NCI-H1105 treated with DMSO at 0.1 percent for 48 hours (cell line): ENCODE measurements at places on chromosomes 11 and 22.

GRCh38 chr11:78292109-78292803 is 103.5 kb downstream of the USP35 start:
- DNase-seq, result no peak

- no peak for DNase-seq
Measured at GRCh38 chr22:48305726-48306235, 1521.9 kb downstream of the BRD1 start.

DNA sequence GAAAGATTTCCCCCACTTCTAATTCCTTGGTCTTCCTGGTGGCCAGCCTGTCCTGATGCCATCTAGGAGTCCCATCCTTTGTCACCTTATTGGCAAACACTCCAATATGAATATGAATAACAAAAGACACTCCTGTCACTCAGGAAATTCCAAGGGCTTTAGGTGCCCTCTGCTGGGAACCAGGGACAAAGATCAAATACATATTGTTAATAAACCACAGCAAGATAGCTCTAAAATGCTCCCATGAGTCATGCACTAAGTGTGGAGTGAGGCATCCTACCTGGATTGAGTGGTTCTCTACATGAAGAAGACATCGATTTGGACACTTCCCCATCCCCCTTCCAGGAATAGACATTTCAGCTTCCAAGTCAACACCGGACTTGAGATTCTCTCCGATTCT is 823.6 kb downstream of the TBC1D22A start:
- DNase-seq, result no peak

DNA sequence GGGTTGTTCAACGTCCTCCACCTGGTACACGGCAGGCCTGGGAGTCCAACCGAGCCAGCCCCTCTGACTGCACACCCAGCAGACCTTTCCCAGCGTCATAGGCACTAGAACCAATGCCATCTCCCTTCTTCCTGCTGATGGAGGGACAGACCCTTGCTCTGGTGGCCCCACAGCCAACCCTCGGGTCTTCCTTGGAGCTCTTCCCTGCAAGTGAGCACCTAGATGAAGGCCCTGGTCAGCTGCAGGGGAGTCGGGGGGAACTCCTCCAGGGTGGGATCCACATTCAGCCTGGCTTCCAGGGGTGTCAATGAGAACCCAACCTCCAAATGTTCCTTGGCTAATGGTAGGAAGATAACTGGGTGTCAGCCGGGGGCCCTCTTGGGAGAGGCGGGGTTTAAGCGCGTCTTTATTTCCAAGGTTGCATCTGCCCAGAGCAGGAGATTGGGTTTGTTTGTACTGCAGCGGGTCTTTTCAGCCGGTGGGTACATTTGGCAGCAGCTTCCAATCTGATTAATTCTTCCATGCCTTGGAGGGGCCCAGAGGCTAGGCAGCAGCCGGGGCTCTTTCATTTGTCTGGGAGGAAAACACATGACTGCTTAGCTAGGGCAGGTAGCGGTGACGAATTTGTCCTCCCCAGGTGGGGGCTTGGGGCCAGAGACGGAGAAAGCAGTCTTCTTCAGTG is 56.0 kb upstream of the SHISAL1 start:
- no peak for DNase-seq

DNA sequence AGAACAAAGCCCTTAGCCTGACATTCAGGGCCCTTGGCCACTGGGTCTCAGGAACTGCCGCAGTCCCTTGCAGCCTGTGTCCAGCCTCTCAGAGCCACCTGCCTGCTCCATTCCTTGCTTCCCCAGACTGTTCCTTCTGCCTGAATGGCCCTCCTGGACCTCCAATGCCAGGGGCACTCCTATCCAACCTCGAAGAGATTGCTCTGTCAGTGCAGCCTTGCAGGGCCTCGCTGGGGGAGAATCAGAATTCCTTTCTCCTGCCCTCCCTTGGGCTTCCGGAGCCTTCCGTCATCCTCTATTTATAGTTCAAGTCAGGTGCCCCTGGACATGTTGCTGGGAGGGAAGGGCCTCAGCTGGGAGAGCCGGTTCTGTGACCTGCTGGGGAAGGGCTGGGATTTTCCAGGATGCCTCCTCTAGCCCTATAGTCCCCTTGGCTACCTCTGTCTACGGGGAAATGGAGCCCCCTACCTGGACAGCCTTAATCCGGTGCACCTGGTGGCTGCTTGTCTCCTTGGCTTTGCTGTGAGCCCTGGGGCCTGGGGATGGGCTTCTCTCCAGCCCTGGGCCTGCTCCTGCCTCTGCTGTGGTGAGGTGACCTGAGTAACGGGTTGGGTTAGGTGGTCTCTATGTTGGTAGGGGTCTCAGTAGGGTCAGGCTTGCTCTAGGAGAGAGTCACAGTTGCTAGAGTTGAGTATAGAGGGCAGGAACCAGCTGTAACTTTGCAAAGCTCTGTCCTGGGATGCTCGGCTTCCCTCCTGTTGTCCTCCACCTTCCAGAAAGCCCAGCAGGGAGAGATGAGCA is 45.9 kb upstream of the SYT7 start:
- DNase-seq, result no peak

GRCh38 chr11:30800904-30801303 is 214.8 kb upstream of the MPPED2 start:
- DNase-seq, result no peak

DNA sequence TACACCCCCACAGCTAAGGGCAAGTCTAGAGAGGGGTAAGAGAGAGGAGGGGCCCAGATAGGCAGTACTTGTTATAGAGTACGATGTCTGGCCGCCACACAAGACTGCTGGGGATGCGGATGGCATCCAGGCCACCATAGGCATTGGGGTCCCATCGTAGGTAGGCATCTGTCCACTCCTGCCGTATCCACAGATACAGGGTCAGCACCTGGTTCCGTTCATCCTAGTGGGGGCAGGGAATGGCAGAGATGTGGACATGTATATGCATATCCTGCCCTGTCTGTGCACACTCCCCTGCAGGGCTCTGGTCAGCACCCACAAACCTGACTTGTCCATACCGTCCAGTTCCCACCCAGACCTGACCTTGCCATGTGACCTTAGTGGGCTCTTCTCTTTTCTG is 2.1 kb downstream of the CHRNA10 start:
- DNase-seq, result no peak

DNA sequence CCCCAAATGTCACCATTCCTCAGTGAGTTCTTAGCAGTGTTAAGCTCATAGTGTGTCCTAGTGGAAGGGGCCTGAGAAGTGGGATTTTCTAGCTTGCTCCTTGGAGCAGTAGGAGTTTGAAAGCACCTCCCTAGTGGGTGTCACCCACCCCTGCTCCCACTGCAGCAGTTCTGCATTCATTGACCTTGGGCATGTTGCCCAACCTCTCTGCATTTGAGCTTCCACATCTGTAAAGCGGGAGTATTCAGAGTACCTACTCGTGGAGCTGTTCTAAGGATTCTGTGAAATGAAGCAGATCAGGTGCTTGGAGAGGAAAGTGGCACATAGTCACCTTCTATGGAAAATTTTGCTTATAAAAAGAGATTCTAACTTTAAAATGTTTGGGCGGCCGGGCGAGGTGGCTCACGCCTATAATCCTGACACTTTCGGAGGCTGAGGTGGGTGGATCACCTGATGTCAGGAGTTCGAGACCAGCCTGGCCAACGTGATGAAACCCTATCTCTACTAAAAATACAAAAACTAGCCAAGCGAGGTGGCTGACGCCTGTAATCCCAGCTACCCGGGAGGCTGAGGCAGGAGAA is 16.9 kb downstream of the LMO2 start:
- no peak for DNase-seq

DNA sequence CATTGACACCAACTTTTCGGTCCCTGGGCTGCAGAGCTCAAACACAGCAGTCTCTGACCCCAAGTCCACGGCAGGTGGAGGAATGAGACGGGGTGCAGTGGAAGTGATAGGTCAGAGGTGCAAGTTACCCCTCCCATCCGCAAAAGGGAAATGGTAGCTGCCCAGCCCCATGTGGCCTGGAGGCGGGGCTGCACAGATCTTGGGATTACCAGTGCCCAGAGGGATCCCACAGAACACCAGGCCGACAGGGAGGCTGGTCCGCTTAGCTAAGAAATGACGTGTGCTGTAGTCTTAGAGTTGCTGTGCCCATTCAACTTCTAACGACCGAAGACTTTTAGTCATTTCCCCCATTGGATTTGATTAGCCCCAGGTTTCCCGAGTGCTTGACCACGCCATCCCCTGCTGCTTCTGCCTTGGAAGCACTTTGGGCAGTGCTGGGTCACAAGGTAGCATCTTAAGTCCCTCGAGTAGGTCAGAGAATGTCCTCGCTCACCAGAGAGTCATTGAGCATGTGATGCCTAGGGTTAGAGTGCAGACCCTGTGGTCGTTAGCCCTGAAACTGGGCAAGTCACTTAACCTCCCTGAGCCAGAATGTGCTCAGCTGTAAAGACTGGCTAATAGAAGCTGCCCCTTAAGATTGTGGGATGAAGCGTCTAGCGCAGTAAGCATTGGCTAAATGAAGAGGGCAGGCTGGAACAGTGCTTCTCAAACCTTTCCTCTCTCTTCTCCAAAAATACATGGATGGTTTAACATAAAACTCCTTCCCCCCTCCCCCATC is 4.2 kb downstream of the PTGDR2 start:
- DNase-seq, result no peak

GRCh38 chr11:120794748-120795147 is 229.2 kb upstream of the TBCEL start:
- no peak for DNase-seq

- no peak for DNase-seq
Measured at GRCh38 chr22:39251762-39252460, 7.1 kb upstream of the PDGFB start.

DNA sequence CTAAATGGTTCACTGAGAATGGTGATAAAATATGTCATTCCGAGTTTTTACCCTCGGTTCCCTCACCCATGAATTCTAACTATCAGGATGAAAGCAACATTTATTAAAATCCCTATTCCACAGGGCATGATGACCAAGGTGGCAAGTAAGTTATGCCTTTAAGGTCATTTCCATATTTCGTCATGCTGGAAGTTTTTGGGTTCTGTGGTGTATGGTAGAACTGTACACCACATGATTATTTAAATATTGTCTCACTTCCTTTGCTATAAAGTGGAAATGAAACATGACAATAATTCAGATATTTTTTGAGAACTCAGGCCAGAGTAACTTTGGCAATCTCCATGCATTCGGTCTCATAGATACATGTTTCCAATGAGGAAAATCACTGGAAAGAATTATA is 68.5 kb upstream of the CARD18 start:
- DNase-seq, result no peak

DNA sequence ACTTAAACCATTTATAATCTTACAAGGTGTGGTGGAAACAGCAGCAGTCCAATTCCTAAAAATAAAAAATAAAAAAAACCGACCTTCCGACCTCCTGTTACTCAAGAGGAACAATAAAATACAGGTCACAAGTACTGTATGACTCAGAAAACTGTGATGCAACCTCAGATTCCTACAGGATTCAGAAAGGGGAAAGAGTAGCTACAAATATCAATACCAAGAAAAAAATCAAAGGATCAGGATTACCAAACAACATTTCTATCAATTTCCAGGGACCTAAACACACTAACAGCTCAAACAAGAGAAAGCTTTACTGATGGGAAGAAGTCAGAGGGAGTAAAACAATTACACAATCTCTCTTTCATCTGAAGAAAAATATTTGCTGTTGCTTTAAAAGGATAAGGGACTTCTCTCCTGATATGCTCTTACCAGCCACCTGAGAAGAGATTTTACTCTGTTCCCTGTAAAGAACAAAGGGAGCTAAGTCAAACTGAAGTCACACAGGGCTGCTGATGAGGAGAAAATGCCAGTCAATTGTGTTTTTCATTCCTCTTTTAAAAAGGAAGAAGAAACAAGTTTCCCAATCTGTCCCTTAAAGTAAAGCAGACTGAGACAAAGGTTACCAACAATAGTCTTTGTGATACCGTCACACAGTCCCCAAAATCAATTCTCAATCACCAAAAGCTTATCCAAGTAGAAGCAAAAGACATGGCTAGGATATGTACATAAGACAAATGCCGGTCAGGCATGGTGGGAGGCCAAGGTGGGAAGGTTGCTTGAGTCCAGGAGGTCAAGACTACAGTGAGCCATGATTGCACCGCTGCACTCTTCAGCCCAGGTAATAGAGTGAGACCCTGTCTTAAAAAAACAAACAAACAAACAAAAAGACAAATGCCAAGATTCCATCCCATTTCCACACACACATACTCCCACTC is 39.3 kb downstream of the AMBRA1 start:
- no peak for DNase-seq
